ENCODE measurements at places on chromosomes 1 and 21. TPM values are rescaled to one million over a fixed set of nuclear protein-coding genes. Genes with fewer than 3 reads are reported as not detected.

Gene EDN2
- total RNA-seq: not detected

DNA sequence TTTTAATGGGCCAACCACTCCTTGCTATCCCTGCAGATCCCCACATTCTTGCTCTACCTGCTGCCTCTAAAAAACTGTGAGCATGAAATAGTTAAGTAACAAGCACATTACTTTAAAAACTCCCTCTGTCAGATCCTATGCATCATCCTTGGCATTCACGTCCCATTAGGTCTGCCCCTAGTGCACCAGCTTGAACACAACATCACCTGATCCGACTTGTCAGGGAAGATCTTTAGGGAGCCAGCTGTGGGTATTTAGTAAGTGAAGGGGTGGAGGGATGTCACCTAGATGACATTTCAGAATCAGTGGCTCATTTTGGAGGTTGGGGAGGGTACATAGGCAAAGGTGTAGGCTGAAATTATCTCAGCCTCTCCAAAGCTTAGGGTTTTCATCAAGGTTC is 33.5 kb downstream of the RXRG start:
- DNase-seq: no peak

DNA sequence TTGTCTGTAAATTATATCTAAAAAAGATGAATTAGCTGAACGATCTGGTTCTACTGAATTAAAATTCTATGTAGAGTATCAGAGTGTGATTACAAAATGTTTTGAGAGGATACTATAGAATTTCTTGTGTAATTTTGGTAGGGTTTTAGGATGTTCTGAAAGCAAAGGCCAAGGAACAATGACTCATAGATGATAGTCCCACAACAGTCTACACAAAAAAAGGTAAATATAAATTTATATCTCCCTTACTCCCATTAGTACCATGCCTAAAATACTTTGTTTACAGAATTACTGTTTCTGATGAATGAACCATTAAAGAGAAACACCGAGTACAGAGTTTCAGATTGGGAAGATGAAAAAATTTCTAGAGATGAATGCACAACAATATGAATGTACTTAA is 9.5 kb downstream of the EDEM3 start:
- no peak for DNase-seq

DNA sequence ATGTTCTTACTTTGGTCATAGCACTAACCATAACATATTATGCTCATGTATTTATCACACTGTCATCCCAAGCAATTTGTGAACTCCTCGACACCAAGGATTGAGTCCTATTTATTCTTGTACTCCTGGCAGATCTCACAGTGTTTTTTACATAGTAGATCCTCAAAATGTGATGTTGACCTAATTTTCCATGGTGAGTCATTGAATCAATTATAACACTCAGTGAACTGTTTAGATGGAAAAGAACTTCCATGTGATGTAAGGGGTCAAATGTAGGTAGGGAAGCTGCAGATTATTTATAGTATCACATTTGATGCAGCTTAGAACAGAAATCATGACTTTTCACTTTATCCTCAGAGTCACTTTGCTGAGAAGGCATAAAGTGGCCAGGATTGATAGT is 281.9 kb upstream of the ADAMTS5 start:
- DNase-seq: no peak

Gene TTC34
- under 0.01 TPM for total RNA-seq

GRCh38 chr21:45264912-45265515 is 22.7 kb downstream of the POFUT2 start:
- no peak for DNase-seq

DNA sequence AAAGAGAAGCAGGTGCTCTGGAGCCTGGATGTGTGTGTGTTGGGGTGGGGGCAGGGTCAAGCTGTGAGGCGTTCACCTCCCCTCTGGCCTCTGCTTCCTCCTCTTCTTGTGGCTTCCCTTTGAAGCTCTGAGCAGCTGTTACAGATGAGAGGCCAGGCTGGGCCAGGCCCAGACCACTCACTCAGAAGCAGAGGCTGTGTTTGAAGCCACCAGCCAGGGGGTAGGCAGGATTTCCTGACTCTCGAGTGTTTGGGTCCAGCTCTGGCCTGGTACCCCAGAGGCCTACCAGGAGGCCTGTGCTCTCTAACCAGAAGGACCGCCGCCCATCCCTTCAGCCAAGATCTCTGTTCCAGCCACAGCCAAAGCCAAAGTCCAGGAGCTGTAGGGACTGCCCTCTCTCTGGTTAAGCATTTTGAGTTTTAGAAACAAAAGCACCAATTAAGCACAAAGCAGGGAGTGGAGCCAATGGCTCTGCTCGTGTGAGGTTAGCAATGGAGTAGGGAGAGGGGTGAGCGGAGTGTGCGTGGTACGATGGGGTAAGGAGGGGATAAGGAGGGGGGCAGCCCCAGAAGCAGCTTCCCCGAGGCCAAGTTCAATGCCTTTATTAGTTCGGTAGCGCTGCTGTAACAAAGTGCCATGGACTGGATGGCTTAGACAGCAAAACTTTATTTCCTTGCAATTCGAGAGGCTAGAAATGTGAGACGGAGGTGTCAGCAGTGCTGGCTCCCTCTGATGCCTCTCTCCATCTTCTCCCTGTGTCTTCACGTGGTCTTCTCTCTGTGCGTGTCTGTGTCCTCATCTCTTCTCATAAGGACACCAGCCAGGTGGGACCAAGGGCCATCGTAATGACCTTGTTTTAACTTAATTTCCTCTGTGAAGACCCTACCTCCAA is 20.5 kb downstream of the RCSD1 start:
- DNase-seq: no peak

Gene RPE65
- total RNA-seq: not detected

DNA sequence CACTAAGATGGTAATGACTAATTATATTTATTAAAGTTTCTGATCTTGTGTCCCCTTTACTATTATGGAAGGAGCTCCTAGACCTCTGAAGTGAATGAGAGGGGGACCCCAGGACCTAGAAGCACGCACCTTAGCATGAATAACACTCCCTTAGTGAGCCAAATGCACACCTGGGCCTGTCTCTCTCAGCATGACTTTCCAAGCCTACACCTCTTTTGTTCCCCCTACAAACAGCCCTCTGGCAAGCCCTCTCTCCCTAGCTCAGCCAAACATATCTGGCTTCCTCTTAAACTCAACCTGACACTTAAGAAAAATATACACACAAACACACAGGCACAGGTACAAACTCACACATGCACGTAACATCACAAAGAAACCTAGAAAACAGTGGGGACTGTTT is 7.3 kb upstream of the CTH start:
- DNase-seq: no peak

GRCh38 chr21:45517249-45518065 is 24.8 kb downstream of the SLC19A1 start:
- DNase-seq: no peak

GRCh38 chr1:46725736-46726108 is 6.8 kb upstream of the EFCAB14 start:
- no peak for DNase-seq

GRCh38 chr1:90613371-90613770 is 103.7 kb downstream of the BARHL2 start:
- DNase-seq: no peak

DNA sequence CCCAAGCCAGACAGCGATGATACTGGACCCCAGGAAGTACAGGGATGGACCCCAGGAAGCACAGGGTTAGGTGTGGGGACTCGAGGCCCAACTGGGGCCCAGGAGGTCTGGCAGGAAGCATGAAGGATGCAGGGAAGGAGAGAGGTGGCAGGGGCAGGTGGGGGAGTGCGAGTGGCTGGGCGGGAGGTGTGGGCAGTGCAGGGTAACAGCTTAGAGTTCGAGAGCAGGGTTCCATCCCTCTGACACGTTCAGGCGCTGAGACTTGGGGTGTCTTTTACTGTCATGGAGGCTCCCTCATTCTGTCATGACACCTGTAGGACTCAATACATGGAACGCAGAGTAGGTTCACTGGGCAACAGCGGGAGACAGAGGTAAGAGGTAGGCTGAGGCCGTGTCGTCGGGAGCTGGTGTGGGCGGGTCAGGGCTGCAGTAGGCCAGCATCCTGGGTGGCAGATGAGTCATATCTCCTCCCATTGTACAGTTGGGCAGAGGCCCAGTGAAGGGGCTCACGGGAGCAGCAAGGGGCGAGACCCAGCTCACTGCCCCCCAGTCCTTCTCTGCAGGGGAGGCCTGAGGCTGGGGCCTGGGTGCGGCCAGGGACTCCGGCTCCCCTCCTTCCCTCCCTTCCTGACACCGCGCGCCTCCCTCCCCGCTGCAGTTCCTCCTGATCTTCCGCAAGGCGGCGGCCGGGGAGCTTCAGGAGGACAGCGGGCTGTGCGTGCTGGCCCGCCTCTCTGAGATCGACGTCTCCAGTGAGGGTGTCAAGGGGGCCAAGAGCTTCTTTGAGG is 11.6 kb upstream of the CTRC start:
- DNase-seq: no peak

Gene CD53
- total RNA-seq: not detected

GRCh38 chr1:207873055-207873890 is 37.7 kb downstream of the CD34 start:
- no peak for DNase-seq

Gene NPHS2
- total RNA-seq: 2.5 TPM

- DNase-seq: no peak
These were observed 7.9 kb upstream of the AK5 start for GRCh38 chr1:77273891-77274290.

DNA sequence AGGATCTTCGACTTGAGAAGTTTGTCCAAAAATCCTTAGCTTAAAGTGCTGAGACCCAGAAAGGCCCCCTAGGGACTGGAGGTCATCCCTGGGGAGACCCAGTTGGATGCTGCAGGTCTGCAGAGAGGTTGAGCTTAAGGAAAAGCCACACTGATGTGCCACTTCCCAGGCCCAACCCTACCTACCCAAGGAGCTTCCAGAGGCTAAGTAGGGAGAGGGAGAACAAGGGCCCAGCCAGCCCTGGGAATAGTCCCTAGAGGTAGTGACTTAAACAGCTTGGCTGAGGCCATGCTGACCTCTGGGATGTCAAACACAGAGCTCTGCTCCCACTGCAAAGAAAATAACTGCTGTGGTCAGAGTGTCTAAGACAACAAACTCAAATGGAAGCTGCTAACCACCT is 693.7 kb downstream of the MATN1 start:
- DNase-seq: no peak

DNA sequence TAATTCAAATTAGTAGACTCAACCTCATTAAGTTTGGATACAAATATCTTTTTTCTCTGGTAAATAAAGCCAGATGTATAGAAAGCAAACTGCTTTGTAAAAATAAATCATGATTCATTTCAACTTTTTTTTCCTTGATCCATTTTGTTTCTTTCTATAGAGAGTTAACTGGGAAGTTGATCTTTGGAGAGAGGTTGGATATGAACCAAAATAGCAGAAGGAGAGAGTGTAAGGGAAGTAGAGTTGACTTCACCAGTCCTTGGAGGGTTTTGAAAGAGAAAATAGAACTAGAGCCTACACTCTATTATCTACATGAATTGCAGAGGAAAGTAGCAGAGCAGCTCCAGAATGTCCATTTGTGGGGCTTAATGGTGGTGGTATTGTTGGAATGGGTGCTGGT is 243.8 kb downstream of the ADGRL2 start:
- DNase-seq: no peak

Gene CFHR2
- not detected for total RNA-seq

All from kidney epithelial cell (primary cell).